ENCODE measurements at places on chromosomes 3 and 15.

GRCh38 chr3:65595222-65596028, 443.3 kb downstream of the MAGI1 start:
- DNase-seq, result no peak

DNA sequence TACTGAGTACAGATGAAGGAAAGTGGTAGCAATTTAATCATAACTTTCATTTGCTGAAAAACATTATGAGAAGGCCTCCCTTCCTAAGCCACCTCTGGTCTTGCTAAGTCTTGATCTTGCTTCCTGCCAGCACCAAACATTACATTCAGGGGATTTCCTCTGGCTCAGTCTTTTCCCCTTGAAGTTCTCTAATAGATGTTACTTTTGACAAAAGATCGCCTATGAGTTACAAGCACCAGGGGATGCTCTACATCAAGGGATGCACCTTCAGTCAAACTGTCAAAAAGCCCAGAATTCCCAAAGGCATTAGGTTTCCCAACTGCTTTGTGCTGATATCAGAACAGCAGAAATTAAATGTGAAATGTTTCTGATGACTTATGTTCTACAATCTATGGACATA, 47.3 kb downstream of the AQP9 start:
- DNase-seq, result no peak

DNA sequence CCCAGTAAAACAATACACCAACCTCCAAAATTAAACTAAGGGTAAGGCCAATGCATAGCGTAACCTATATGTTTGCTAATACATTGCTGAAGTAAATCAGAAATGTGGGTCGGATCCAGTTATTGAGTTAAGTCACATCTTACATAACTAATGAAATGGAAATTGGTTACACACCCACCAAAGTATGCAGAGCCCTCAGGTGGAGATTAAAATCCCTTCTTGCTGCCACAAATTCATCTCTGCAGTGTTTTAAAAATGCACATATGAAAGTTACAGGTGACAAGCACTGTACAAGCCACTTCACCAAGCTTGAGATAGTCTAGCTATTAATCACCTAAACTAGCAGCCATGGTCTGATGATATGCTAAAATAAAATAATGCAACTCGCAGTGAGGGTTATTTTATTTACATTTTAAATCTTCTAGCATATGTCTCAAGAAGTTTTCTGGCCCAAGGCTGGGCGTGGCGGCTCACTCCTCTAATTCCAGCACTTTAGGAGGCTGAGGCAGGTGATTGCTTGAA, 130.6 kb downstream of the AQP9 start:
- no peak for DNase-seq

GRCh38 chr3:33420966-33421365, 19.2 kb downstream of the UBP1 start:
- no peak for DNase-seq

- DNase-seq, result peak; percentile 59
These were observed 51.0 kb downstream of the ZDHHC19 start for GRCh38 chr3:196159952-196160804.
